LNCaP clone FGC (cell line): ENCODE measurements at places on chromosomes 13 and 19.

GRCh38 chr13:25147638-25148401, 24.3 kb downstream of the AMER2 start:
- no peak for DNase-seq

DNA sequence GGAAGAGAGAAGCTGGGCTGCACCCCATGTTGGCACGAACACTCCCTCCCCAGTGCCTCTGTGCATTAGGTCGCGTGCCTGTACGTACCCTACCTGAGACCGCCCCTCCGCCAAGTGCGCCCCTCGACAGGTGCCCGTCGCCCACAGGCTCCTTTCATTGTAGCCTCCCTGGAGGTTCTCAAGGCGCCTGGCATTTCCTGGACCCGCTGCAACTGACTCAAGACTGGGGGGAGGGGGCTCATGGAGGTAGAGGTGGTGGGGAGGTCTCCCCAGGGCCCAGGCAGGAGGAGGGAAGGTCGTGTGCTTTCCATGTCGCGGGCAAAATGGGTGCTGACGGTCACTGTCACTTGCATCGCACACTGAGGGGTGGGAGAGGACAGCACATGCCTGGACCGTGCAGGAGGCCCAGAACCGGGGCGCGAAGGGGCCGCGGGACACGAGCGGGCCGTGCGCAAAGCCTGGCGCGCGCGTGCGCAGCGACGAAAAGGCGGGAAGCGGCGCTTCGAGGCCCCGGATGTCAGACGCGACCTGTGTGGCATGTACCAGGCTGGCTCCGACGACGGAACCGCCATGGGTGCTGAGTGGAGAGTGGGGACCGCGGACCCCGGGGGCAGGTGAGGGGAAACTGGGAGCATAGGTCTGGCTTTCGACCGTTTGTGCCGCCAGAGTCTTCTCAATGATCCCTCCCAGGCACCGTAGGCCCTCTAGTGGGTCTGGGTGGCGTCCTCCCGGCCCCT, 16.5 kb downstream of the NFIX start:
- no peak for DNase-seq

DNA sequence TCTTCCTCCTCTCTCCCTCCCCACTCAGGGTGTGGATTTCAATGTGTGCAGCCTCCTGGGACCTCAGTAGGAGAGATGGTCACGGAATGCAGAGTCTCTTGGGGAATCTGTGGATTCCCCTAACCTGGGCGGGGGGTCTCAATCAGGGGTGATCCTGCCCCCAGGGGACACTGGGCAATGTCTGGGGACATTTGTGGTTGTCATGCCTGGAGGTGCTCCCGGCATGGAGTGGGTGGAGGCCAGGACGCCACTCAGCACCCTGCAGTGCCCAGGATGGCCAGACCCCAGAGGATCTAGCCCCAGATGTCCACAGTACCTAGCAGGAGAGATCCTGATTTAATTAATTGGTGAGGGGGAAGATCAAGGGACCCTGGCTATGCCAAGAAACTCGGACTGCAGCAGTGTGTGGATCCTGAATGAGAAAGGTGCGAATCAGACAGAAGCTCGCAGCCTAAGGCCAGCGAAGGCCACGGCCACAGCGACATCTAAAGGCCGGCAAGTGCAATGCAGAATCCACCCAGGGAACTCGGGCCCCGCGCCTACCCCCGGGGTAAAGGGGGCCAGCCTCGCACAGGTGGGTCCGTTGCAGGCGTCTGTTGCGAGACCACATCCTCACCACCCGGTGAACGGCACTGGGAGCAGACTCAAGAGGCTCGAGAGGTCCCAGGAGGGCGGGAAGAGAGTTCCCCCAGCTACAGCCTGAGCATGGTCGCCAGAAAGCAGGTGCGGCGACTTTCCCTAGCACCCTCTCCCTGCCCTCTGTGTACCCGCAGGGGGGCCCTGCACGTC, 88.8 kb downstream of the GNG7 start:
- no peak for DNase-seq

DNA sequence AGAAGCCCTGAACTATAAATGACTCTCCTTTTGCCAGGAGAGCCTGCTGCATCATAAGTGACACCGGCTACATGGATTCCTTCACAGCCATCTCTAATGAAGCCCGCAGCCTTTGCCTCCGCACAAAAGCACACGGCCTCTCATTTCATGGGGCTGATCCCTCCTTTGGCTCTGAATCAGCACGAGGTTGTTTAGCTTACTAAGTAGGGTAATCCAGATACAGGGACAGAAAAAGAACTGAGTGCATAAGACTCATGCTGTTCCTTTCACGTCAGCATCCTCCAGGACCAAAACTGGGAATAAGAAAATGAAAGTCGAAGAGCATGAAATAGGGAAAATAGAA, 136.3 kb downstream of the DCT start:
- no peak for DNase-seq

DNA sequence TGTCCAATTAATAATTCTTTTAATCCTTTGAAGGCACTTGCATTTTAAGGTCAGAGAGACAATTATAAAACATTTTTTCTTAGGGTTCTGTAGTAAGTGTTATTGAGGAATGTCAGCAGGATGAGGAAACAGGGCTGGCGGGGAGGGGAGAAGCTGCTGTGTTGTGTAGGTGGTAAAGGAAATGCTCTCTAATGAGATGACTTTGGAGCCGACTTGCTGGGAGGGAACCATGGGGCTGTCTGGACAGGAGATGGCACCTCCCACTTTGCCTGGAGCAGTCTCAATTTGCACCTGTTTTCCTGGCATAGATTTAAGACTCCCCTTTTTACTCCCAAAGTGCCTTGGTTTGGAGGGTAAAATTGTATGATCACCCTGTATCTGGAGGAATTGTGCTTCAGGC, 230.4 kb downstream of the ATP8A2 start:
- DNase-seq, result no peak
